ENCODE measurements at places on chromosomes 4 and X.

DNA sequence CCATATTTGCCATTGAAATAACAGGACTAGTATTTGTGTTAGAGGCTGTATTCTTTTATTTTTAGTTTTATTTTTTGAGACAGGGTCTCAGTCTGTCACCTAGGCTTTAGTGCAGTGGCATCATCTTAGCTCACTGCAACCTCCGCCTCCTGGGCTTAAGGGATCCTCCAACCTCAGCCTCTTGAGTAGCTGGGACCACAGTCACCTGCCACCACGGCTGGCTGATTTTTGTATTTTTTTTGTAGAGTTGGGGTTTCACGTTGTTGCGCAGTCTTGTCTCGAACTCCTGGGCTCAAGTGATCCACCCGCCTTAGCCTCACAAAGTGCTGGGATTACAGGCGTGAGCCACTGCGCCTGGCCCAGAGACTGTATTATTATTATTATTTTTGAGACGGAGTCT, 15.3 kb downstream of the TMEM131L start:
- DNase-seq, result no peak

DNA sequence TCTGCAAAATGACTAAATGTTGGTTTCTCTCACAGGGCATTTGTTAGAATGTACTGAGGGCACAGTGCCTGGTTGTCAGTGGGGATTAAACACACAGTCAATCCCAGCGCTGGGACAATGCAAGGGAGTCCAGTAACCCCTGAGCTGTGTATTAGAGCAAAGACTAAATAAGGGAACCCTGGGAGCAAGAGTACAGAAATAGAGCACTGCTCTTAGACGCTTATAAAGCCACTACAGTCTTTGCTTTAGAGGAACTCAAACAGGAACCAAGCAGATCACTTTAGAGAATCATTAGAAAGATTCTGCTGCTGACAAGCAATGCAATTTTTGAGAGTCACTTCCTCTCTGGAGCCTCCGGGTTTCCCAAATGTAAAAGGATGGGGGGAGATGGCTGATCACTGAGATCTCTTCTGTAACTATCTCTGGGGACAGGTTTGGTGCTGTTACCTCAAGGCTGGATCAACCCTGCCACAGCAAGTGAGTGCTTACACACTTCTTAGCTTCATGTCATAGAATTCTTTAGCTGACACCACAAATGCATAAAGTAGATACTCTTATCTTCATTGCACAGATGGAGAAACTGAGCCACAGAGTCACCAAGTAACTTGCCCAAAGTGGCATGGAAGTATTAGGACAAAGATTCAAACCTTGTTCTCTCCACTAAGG, 137.8 kb upstream of the CPEB2 start:
- no peak for DNase-seq

DNA sequence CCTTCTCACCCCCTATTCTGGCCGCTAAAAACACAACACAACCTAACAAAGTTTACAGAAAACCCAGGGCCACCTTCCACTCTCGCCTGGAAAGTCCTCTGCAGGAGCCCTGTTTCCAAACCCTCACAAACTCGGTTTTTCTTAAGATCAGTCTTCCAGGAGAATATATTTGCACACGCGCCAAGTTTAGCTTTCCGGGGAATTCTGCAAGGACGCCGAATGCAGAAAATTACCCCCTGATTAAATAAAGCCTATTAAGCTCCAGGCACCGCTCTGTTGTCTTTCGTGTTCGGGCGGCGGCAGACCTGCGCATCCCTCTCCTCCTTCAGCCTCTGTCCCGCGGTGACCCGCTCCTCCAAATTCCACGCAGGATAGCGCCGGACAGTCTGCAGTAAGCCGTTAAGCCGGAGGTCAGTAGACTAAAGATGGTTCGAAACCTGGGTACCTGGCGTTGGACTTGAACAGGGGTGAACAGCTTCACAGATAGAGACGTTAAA, 5.0 kb downstream of the MSX1 start:
- no peak for DNase-seq

GRCh38 chr4:185708348-185708747, 103.6 kb downstream of the SORBS2 start:
- peak; percentile 82 for DNase-seq

- DNase-seq, result no peak
Measured at GRCh38 chrX:53223955-53224859, 800 bp downstream of the KDM5C start.

GRCh38 chrX:24243188-24243587, 70.7 kb downstream of the SUPT20HL2 start:
- no peak for DNase-seq

GRCh38 chrX:40107291-40108161, 9.8 kb upstream of the BCOR start:
- DNase-seq, result peak; percentile 60

DNA sequence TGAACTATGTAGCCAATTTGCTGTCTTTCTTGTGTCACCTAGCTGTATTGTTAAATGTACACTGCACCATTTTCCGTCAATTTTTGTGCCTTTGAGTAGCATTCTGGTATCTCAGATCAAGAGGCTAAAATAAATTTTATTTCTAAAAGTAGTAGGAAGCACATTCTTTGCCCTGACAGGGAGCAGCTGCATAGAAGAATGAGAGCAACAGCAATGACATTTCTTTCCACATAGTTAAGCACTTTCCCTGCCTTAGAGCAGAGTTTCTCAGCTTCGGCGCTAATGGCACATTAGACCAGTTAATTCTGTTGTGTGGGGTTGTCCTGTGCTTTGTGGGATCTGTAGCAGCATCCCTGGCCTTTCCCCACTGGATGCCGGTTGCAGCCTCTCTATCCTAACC, 173.9 kb downstream of the CHIC2 start:
- no peak for DNase-seq

- DNase-seq, result peak; percentile 15
Measured at GRCh38 chrX:71910643-71910985, at the start of gene NHSL2. Gene NHSL2, plus strand, starts transcription at chrX:71910845.

GRCh38 chrX:69050051-69050765, 115.0 kb downstream of the PJA1 start:
- no peak for DNase-seq

- DNase-seq, result no peak
Measured at GRCh38 chr4:173223743-173224142, 55.1 kb downstream of the GALNT7 start.

DNA sequence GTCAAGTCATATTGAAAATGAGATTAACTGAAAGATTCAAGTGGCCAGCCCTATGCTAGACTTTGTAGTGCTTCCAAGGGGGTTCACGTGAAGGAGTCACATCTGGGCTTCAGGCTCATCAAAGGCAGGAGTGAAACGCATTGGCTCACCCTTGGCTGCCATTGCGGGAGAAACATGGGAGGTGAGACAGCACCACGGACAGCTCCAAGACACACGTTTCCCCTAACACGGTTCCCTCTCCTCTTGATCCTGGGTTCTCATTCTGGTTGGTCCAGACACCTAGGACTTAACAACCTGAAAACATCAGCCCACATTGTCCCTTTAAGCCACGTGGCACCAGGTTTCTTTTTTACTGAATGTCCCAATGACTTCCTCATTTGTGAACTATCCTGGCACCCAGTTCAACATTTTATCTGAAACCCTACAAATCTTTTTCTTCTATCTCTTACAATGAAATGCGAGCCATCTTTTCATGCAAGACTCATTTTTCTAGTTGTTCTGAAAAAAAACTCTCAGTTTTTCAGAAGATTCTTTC, 279.0 kb upstream of the VCX3A start:
- peak; percentile 5 for DNase-seq

GRCh38 chr4:188107931-188108843, 1.2 kb downstream of the TRIML2 start:
- peak; percentile 70 for DNase-seq

GRCh38 chrX:46758163-46758955, 559 bp downstream of the SLC9A7 start:
- DNase-seq, result no peak

DNA sequence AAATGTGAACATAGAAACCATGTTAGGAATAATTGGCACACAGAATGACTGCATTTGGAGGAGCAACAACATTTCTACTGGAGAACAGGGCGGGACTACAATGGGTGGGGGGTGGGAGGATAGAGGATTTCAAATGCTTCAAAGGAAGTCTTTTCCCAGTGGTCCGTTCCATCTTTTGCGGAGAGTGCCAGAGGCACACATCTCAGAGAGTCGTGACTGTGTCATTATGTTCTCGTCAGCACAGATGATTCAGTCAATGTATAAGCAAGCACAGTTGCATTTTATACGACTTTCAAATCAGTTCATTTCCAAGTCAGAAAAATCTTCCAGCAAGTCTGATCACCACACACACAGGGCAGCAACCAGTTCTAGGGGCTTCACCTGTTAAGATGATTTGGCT, 22.7 kb upstream of the GPR50 start:
- no peak for DNase-seq

DNA sequence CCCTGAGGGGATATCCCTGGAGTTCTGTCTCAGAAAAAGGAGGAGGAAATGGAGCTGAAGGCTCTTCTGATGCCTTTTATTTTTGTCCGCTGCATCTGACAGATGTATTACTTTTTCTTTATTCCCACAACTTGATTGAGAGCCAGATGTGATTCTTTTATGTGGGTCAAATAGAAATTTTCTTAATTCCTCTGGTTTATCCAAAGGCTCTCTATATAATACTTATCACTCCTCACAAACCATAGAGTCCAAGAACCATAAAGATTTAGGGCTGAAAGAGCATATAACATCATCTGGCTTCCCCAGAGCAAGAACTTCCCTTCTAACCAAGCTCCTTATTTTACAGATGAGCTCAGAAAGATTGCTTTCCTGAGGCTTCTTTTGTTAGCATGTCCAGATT, 756.7 kb upstream of the FAM241A start:
- DNase-seq, result no peak

DNA sequence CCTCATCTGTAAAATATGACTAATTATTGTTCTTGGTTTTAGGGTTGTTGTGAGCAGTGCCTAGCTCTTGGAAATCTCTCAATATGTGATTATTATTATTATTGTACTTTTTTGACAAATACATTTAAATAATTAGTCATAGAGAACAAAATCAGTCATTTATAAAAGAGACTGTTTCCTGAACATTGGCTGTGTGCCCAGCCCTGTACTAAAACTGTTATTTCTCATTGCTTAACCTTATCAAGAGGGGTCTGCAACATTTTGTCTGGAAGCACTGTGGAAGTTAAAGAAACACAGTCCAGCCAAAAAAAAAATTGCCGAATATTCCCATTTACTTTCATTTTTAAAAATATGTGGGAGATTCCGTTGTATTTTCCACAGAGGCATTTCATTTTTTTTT, 989.2 kb upstream of the SLIT2 start:
- DNase-seq, result no peak

DNA sequence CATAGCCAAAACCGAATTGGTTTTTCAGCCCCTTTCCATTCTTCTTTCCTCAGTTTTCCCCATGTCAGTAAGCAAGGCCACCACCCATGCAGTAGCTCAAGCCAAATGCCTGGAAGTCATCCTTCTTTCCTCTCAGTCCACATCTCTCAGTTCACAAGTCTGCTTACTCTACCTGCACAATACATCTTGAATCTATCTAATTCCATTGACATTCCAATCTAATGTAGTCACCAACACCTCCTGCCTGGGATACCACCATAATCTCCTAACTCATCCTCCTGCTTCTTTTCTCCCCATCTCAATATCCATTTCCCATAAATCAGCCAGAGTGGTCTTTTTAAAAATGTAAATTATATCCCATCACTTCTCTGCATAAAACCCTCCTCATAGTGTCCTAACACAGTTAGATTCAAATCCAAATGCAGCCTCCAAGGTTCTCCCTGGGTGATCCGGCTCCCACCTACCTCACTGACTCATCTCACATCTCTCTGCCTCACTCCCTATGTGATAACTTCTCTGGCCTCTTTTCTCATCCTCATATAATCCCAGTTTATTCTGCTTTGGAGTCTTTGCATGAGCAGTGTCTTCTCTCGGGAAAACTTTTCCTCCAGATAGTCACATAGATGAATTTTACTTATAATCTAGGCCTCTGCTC, 26.9 kb downstream of the KCNIP4 start:
- no peak for DNase-seq

GRCh38 chr4:52852711-52853110, 9.4 kb upstream of the RASL11B start:
- peak; percentile 20 for DNase-seq

GRCh38 chr4:173360587-173361221, 10.1 kb upstream of the SAP30 start:
- peak; percentile 23 for DNase-seq

All from fibroblast of skin of scalp (primary cell).